ENCODE measurements at places on chromosomes 2 and 18.
A peak's percentile ranks its signal among the peaks of the same experiment; 100 is the strongest.

DNA sequence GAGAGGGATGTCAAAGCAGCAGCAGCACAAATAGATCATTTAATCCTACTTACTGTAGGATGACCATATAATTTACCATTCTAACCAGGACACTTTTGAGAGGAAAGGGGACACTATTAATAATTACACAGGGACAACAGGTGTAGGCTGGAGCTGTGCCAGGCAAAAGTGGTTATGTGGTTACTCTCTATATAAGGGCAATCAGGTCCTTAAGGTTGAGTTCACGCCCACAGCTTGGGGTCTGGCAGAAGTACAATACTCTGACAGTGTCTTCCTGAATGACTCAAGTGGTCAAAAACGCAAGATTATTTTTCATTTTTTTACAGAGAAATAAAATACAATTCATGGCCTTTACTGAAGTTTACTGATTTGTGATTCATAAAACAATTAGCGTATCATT lies 2.8 kb downstream of the PREPL start:
- DNase-seq: peak; percentile 32

DNA sequence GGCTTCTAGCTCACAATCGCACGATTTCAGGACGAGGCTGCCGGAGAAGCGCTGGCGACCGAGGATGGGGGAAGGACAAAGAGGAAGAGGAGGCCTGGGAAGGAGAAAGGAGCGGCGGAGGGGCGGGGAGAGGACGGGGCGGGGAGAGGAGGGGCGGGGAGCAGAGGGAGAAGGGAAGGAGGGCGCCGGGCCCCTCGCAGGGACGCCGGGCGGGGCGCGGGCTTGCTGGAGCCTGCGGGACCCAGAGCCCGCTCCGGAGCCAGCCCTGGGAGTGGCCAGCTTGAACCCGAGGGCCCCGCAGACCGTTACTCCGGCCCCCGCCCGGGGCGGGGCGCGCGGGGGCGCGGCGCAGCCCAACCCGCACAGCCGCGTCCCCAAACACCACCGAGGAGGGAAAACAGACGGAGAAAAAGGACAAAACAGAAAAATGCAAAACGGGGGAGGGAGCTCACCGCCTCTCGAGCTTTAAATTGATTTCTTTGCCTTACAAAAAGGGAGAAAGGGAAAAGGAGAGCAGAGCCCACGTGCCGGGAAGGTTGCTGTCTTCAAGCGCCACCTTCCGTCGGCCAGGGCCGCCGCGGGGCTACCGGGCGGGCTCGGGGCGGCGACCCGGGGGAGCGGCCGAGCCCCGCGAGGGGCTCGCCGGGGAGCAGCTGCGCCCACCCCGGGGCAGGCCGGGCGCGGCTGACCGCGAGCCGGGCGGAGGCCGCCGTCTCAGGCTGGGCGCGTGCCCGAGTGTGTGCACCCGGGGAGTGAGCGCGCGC lies 781 bp upstream of the SOX11 start:
- no peak for DNase-seq

DNA sequence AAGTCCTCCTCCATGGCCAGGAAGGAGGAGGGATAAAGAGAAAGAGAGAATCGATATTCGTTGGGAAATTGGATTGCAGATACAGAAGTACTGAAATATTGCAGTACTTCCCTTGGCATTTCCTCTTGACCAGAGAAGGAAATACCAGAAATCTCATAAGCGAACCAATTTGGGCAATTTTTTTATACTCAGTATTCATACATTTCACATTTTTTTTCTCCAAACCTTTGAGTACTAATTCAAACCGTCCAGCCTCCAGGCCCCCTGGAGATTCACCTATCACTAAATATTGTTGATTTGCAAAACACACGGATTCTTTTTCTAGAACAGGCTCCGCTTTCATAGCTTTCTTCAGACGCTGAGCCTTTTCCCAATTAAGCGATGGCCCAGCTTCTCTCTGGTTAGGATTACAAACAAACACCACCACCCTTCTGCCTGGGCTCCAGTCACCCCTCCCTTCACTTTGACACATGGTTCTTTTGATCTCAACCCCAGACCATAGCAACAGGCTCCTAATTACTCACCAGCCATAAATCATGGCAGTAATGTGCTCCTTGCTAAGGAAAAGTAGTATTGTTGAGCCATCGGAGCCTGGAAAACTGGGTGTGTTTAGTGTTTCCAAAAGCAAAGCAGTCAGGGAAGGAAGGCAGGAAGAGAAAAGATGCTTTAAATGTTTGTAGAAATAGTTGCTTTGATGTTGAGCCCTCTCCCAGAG lies 138.4 kb upstream of the CCDC68 start:
- DNase-seq: no peak

DNA sequence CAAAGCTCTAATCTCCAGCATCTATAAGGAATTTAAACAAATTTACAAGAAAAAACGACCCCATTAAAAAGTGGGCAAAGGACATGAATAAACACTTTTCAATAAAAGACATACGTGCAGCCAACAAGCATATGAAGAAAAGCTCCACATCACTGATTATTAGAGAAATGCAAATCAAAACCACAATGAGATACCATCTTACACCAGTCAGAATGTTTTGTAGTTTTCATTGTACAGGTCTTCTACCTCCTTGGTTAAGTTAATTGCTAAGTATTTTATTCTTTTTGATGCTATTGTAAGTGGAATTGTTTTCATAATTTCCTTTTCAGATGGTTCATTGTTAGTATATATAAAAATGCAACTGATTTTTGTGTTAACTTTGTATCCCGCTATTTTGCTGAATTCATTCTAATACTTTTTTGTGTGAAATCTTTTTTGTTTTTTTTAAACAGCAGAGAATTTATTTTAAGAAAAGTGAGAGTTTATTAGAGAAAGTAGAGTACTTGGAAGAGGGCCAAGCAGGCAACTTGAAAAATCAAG lies 40.7 kb downstream of the SLC39A10 start:
- DNase-seq: no peak

- DNase-seq: no peak
These were observed 9.1 kb upstream of the MYO5B start for GRCh38 chr18:50203801-50204604.

DNA sequence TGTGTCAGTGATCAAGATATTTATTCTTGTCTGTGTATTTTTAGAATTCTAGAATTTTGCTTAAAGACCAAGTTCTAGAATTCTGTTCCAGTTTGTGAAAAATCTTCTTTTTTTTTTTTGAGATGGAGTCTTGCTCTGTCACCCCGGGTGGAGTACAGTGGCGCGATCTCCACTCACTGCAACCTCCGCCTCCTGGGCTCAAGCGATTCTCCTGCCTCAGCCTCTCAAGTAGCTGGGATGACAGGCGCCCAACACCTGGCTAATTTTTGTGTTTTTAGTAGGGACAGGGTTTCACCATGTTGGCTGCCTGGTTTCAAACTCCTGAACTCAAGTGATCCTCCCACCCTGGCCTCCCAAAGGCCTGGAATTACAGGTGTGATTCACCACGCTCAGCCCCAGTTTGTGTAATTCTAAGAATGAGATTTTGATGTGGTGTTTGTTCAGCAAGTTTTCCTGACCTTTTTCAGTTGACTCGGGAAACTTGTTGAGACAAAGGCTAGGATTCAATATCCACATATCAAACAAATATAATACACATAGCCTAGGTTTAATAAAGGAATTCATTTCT lies 3.6 kb downstream of the EIF5B start:
- DNase-seq: no peak

DNA sequence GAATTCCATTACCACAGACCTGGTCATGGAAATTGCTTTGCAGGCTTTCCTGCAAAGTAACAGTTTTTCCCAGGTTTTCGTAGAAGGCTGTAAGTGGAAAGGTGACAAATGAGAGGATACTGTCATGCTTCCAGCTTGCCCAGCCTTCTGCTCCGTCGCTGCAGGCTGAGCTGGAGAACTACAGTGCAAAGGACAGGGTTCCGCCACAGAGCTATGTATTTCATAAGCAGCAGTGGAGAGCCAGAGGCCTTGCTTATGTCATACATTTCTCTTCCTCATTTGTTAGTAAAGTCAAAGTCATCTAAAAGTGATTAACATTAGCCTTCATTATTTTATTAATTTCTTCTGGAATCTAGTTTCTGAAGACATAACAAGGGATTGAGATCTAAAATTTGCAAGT lies 72.9 kb upstream of the RBM44 start:
- no peak for DNase-seq

DNA sequence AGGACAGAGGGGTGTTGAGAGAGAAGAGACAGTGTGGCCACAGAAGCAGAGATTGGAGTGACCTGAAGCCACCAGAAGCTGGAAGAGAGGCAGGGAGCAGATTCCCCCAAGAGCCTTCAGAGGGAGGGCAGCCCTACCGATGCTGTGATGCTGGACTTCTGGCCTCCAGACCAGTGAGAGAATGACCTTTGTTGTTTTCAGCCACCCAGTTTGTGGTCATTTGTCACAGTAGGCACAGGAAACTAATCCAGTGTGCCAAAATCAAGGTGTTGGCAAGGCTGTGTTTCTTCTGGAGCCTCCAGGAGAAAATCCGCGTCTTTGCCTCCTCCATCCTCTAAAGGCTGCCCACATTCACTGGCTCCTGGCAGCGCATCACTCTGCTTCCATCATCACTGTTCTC lies 15.4 kb downstream of the MAPRE3 start:
- DNase-seq: no peak

DNA sequence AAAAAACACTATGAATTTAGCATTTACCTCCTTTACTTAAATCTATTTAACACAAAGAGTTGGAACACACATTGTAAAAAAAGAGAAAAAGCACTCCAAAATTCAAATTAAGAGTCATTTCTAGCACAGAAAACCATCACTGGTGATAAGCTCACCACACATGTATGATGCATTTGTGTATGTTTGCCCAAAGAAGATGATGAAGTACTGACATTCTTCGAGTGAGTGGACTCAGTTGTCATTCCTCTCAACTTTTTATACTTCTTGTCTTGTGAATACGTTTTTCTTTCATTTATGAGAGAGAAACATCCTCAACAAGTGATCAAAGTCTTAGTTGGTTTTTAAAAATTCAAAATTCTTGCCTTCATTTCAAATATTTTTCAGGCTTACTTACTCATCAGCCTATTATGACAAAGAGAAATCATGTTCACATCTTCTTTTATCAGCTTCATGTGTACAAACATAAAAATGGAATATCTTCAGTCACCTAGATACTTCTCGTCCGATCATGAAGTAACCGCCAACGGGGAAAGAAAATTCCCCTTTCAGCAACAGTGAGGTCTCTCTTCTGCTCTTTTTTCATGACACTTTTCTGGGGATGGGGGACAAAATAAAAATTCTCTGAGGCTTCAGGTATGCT lies 1.5 kb downstream of the DSEL start:
- DNase-seq: no peak

- DNase-seq: no peak
These were observed 68.2 kb downstream of the TBC1D8 start for GRCh38 chr2:101082998-101083397.

- DNase-seq: no peak
These were observed 629.7 kb upstream of the SETBP1 start for GRCh38 chr18:44051026-44051425.

DNA sequence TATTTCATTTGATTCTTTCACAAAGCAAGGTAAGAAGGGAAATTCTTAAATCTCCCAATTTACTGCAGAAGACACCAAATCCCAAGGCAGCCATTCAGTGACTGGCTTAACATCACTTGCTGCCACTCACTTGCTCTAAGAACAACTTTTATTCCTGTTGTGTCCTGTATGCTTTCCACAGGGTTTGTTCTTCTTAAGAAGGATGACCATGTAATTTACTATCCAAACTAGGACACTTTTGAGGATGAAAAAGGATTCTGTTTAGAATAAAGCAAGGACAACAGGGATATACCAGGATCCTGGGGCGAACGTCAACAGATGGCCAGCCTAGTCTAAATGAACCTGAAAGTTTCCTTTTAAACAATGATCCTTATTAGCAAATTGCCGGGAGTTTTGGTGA lies 34.8 kb downstream of the RIT2 start:
- DNase-seq: no peak
